ENCODE measurements at places on chromosomes 7 and 10.

GRCh38 chr10:106158241-106158640, 1006.3 kb downstream of the SORCS1 start:
- DNase-seq, result no peak

GRCh38 chr7:106812027-106812643, 52.9 kb upstream of the PIK3CG start:
- DNase-seq, result no peak

- DNase-seq, result no peak
Measured at GRCh38 chr10:91931526-91932190, 8.1 kb downstream of the BTAF1 start.

DNA sequence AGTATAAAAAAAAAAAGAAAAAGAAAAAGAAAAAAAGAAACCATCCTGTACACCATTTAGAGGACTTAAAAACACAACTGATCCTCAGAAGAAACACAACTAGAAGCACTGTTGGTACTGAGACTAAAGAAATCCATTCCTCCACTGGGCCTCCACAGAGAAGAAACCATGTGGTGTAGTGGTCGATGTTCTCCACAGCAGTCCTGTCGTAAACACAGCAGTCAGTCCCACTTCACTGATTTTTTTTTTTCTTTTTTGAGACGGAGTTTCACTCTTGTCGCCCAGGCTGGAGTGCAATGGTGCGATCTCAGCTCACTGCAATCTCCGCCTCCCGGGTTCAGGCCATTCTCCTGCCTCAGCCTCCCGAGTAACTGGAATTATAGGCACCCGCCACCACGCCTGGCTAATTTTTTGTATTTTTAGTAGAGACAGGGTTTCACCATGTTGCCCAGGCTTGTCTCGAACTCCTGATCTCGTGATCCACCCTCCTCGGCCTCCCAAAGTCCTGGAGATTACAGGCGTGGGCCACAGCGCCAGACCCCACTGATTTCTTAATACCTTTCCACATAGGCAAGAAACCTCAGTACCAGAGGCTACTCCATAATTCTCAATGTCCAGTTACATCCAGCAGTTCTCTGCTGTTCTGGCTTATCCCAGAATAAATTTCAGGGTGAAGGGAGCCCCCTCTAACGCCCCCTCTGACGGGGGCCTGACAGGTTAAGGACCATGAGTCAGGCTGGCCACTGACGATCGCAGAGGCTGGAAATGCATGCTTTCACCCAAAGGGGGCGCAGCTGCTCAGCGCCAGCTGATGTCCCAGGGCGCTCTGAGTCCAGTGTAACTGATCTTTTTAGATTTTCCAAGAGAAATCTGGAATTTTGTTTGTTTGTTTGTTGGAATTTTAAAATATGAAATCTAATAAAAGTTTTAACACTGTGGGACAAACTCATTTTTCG, 24.8 kb upstream of the FFAR4 start:
- peak; percentile 70 for DNase-seq

- DNase-seq, result no peak
Measured at GRCh38 chr10:101379663-101380352, 25.8 kb downstream of the BTRC start.

- DNase-seq, result no peak
Measured at GRCh38 chr7:27606270-27607209, 56.1 kb downstream of the HIBADH start.

DNA sequence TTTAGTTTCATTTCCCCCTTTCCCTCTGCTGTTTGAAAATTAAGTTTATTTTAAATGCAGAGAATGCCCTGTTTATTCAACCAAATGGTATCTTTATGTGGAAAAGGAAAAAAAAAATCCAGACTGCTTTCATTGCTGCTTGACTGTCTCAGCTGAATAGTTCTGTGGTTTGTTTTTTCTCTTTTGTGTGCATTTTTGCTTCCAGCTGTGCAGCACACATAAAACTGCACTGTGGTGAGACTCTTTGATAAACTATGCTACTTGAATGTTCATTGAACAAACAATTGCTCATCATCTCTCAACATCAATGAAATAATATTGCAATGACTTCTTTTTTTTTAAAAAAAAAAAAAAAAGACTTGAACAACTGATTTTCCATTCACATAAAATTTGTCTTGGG, 78.6 kb upstream of the GLI3 start:
- no peak for DNase-seq

DNA sequence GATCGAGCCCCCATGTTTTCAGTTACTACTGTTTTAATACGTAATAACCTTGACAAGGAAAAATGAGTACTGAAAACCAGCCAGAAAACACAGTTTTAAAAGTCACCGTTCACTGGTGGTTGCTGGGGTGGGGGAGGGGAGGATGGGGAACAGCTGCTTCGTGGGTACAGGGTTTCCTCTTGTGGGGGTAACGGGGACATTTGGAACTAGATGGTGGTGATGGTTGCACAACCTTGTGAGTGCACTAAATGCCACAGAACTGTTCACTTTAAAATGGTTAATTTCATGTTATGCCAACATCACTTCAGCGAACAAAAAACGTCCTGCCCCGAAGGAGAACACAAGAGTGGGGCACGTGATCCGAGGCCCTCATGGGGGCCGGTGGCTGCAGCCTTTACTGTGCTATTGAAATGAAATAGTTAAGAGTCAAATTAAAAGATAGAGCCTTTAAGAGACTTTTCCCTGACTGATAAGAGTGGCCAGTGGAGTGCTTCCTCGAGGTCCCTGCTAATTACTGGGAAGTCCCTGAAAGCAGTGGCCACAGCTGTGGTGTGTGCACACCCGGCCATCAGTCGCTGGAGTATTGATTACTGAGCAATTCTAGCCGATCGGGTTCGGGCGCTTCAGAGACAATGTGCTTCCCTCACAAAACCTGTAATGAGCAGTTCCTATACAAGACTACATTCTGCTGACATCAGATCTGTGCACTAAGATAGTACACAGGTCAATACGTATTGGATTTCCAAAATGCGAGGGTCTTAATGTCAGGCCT, 80.3 kb downstream of the EBF3 start:
- DNase-seq, result no peak

DNA sequence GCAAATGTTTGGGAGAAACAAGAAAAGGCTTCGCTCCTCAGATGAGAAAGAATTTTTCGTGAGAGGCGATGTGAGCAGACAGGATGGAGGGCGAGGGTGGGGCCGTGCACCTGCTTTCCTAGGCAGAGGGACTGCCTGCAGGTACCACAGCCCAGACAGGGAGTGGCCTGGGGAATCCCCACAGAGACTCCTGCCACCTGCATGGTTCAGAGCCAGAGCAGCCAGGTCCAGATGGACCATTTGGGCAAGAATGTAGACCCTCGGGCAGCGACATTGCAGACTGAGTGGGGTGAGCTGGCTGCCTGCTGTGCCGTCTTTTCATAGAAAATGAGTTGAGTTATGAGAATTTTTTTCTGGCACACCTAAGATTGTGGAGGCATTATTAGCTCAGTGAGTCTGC, 216.8 kb downstream of the SNX10 start:
- DNase-seq, result no peak

DNA sequence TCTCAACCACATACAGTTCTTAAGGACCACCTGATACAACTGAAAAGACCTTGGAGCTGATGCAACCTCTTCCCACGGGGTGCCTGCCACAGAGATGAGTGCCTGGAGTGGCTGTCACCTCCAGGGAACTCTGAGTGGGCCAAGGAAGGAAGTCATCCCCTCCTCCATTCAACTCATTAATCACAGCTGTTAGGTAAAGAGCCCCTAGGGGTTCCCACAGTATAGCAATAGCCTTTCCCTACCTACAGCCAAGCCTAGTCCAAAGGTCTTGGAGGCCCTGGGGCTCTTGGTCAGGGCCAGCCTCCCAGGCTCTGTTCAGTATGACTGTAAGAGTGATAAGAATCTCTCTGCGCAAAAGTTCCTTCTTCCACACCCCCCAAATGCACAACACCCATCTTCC, 70.4 kb upstream of the NFE2L3 start:
- DNase-seq, result peak; percentile 25
